ENCODE measurements at places on chromosomes 3 and 15.
A peak's percentile ranks its signal among the peaks of the same experiment; 100 is the strongest.

GRCh38 chr3:126616931-126617330 lies 38.0 kb downstream of the TXNRD3 start:
- no peak for DNase-seq

DNA sequence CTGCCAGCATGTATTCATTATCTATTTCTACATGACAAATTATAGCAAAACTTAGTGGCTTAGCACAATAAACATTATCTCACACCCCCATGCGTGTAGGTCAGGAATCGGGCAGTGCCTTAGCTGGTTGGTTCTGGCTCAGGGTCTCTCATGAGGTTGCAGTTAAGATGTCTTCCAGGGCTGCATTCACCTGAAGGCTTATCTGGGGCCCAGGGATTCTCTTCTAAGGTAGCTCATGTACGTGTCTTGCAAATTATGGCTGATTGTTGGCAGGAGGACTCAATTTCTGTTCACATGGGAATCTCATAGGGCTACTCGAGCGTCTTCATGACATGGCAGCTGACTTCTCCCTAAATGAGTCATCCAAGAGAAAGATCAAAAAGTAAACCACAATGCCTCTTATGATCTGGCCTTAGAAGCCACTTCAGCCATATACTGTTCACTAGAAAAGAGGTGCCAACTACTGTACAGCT lies 42.9 kb upstream of the TSC22D2 start:
- DNase-seq: no peak

GRCh38 chr15:94125698-94126097 lies 105.7 kb upstream of the MCTP2 start:
- no peak for DNase-seq

- no peak for DNase-seq
Measured at GRCh38 chr3:56864918-56865524, 63.3 kb upstream of the ARHGEF3 start.

DNA sequence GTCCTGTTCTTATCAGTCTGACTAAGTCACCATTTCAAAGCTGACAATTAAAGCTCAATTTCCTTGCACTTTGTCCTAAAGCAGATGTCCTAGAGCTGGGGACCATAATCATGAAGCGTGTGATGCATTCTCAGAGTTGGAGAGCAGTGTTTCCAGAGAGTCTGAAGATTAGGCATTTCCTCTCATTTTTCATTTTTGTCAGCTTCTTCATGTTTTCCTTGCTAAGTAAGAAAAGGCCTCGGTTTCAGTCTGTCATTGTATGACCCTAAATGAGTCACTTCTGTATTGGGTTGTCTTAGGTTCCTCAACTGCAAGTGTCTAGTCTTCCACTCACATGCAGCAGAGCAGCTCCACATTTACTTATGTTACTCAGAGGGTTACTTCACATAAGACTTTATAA lies 257.2 kb upstream of the TPRG1 start:
- no peak for DNase-seq

DNA sequence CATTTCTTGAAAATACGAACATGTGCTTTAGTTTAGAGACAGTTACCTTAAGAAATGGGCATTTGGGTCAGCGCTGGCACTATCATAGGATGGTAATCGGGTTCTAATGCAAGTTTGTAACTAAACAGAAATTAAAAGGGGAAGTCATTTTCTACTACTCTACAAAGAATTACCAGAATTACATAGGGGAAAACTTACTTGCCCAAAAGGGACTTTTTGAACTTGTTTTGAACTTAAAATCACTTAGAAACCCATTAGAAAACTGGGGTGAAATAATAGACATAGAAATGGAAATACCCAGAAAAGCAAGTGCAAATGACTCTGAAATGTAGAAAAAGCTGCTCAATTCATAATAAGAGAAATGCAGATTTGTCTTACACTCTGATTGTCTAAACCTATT lies 44.9 kb downstream of the SPATA16 start:
- no peak for DNase-seq

- no peak for DNase-seq
Measured at GRCh38 chr3:155981669-155982068, 111.2 kb downstream of the GMPS start.

- no peak for DNase-seq
Measured at GRCh38 chr3:74273091-74273490, 341.4 kb downstream of the CNTN3 start.

- no peak for DNase-seq
Measured at GRCh38 chr3:149021830-149022229, 30.5 kb downstream of the GYG1 start.

GRCh38 chr15:41778521-41778920 lies 4.2 kb downstream of the MAPKBP1 start:
- no peak for DNase-seq

DNA sequence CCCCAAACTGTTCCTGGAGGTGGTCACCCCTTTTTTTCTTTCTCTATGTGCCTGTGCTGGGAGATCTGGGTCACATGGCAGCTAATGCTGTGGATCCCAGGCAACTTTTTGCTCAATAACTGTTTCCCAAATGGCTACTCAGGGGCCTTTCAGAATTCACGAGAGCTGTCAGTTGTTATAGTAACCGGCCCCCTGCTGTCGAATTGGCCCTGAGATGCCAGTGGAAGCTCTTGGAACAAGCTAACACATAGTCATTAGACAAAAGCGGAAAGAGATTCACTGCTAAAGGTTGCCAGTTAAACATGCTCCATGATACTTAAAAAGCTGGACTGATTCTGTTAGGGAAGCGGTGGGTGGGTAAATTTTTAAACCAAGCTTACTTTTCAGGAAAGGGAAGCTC lies 144.1 kb downstream of the FEZF2 start:
- no peak for DNase-seq

- DNase-seq: no peak
Measured at GRCh38 chr3:34807611-34808010, 831.7 kb upstream of the ARPP21 start.

- no peak for DNase-seq
Measured at GRCh38 chr3:123672429-123673146, 87.7 kb upstream of the HACD2 start.

- DNase-seq: no peak
Measured at GRCh38 chr3:41579861-41580260, 380.6 kb downstream of the CTNNB1 start.

DNA sequence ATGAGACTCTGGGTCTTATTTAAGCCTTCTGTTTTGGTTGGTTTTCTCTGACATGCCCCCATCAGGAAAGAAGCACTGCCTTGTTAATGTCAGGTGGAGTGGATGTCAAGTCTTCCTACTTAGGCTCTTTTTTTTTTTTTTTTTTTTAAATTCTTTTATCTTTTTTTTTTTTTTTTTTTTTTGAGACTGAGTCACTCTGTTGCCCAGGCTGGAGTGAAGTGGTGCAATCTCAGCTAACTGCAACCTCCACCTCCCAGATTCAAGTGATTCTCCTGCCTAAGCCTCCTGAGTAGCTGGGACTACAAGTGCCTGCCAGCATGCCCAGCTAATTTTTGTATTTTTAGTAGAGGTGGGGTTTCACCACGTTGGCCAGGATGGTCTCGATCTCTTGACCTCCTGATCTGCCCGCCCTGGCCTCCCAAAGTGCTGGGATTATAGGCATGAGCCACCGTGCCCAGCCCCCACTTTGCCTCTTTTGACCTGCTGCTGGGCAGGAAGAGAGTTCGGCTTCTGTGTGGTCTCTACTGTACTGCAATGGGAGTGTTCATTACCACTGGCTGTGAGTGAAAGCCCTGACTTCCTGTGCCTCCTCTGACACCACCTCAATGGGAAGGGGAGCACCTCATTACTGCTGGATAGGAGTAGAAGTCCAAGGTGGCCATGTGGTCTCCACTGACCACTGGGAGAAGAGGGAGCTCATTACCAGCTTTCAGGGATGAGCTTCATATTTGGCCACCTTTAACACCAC lies 10.9 kb downstream of the CTDSPL start:
- DNase-seq: no peak

DNA sequence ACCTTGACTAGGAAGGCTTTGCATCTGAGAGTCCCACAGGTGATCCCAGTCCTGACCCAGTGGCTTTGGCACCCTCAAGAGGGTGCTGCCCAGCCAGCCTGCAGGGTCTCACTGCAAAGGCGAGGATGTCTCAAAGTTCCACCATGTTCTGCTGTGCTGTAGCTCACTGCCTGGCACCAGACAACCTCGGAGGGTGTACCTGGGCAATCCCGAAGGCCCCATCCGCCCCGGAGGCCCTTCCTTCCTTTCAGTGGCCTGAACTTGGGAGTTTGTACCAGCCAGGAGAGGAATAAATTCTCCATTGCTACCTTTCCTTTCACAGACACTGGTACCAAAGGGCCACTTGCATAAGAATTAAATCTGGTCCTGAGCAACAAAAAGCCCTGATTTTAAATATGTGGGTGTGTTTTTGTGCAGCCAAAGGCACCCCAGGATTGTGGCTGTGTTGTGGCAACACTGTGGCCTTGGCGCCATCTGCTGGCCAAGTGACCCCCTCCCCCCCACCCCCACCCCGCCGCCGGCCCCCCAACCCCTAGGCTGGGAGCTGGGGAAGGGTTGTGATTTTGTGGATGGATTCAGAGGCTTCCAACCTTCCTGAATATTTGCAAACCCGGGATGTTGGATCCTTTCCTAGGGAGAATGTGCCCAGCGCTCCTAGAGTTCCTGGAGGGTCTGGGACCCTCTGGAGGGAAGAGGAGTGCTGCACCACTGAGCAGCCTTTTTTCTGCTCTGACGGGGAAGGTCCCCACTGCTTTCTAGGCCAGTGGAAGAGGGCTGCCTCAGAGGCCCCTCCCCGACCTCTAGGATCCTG lies 9.7 kb upstream of the PTPN23 start:
- peak; percentile 53 for DNase-seq

DNA sequence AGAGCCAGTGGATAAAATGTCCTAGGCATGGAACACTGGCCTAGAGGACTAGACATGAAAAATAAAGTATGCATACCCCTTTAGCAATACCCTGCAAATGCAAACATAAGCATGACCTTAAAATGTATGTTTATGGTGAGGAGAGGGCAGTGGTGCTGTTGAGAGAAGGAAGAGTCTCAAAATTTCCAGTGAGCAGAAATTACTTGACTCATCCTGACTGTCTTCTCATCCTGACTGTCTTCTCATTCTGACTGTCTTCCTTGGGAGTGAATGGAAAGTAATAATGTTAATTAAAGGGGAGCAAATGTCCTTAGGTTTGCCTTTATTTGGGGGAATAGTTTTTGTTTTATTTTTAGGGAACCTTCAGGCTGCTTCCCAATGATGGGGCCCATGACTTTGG lies 121.5 kb upstream of the GALNT15 start:
- no peak for DNase-seq

All from CD8-positive, alpha-beta T cell (primary cell).